ENCODE measurements at places on chromosomes 6 and 20. TPM values are rescaled to one million over a fixed set of nuclear protein-coding genes. Genes with fewer than 3 reads are reported as not detected.

Gene SMLR1
- total RNA-seq, result not detected

- no peak for DNase-seq
Observed at GRCh38 chr6:137743493-137743892, 123.6 kb upstream of the TNFAIP3 start.

- no peak for DNase-seq
Observed at GRCh38 chr6:100846276-100846675, 34.9 kb downstream of the ASCC3 start.

GRCh38 chr6:129105793-129106192 is 222.9 kb downstream of the LAMA2 start:
- no peak for DNase-seq

GRCh38 chr20:6979621-6980020 is 212.1 kb downstream of the BMP2 start:
- no peak for DNase-seq

GRCh38 chr20:9467995-9468394 is 46.4 kb upstream of the LAMP5 start:
- no peak for DNase-seq

DNA sequence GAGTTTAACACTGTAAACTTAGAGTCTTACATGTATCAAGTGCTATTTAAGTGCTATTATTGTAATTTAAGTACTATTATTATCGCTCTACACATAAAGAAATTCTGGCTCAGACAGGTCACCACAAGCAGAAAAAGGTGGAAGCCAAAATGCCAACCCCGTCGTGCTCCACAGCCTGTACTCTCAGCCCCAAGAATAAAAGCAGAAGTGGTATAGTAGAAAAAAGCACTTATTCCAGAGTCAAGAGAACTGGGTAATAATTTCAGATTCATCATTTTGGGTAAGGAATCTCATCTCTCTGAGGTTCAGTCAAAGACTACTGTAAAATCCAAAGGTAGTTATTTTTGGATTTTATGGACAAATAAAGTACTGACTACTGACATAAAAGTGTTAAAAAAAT is 943 bp downstream of the ZUP1 start:
- DNase-seq, result no peak

DNA sequence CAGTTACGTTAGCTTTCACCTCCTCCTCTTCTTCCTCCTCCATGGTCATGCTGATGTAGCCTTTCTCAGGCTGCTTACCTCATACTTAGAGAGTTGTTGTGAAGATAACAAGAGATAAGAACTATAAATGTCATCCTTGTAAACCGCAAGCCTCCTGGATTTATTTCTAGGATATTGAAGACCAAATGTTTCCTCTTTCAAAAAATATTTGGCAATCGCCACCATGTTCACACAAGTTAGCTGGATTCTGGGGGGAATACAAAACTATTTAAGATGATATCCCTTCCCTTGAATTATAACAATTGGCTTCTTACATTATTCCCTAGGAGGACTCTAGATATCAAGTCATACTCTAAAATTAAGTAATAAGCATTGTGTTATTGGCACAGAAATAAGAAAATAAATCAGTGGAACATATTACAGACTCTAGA is 99.8 kb upstream of the PLEKHG1 start:
- DNase-seq, result no peak

GRCh38 chr6:82646231-82646615 is 282.6 kb downstream of the TPBG start:
- no peak for DNase-seq

DNA sequence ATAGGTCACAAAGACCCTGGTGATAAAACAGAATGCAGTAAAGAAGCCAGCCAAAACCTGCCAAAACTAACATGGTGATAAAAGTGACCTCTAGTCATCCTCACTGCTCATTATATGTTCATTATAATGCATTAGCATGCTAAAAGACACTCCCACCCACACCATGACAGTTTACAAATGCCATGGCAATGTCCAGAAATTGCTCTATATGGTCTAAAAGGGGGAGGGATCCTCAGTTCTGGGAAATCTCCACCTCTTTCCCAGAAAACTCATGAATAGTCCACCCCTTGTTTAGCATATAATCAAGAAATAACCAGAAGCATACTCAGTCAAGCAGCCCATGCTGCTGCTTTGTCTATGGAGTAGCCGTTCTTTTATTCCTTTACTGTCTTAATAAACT is 40.4 kb upstream of the MC3R start:
- DNase-seq, result no peak

Gene CCN6
- not detected for total RNA-seq
